ENCODE measurements at places on chromosomes 7 and 10.

- ATAC-seq: no peak
These were observed 694 bp upstream of the FAS start for GRCh38 chr10:88989824-88990383.

GRCh38 chr7:112640685-112641084 lies 149.5 kb downstream of the TMEM168 start:
- no peak for ATAC-seq

GRCh38 chr7:142323706-142324105 lies 65.8 kb upstream of the PRSS58 start:
- peak; percentile 23 for ATAC-seq

DNA sequence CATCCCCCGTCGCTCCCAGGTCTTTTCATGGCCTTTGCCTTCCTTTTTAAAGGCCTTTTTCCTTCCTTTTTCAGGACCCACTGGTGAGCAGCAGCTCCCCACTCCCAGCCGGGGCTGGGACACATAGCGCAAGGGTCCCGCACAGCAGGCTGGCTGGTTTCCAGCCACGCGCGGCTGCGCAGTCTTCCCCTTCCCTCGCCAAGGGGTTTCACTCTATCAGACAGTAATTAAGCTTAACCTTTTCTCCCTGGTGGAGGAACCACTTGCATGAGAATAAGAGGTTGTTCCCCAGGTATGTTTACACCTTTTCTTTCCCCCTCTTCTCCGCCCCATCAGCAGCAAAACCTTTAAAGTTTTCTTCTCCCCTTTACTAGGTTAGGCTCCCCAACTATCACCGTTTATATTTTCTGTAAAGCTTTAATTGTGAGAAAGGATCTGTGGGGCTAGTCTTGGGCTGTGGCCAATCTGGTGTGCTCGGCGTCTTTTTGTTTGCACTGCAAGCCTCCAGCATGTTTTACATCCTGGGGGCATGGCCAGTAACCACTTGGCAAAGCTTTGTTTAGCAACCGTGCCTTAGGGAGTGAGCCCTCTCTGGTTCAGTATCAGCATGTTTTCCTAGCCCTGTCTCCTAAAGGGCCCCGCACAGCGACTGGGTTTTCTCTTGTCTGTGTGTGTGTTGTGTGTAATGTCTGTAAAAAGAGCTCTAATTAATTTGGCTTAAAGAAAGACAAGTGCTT lies 219.6 kb downstream of the PHF14 start:
- ATAC-seq: no peak

- ATAC-seq: no peak
These were observed 29.2 kb upstream of the RTKN2 start for GRCh38 chr10:62297857-62298256.

DNA sequence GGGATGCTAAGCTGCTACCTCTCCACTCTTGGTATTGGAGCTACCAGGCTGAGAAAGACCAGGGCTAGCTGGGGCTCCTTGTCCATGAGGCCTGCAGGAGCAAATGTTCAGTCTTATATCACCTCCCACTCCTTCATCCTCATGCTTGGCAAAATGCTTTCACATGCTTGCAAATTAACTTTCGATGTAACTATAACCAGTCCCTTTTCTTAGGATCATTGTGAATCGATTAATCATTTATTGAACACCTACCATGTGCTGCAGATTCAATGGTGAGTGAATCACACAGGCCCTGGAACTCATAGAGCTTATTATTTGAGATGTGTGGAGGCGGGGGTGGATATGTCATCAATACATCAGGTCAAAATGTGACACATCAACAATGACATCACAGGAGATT lies 138.6 kb downstream of the EMX2 start:
- ATAC-seq: no peak

DNA sequence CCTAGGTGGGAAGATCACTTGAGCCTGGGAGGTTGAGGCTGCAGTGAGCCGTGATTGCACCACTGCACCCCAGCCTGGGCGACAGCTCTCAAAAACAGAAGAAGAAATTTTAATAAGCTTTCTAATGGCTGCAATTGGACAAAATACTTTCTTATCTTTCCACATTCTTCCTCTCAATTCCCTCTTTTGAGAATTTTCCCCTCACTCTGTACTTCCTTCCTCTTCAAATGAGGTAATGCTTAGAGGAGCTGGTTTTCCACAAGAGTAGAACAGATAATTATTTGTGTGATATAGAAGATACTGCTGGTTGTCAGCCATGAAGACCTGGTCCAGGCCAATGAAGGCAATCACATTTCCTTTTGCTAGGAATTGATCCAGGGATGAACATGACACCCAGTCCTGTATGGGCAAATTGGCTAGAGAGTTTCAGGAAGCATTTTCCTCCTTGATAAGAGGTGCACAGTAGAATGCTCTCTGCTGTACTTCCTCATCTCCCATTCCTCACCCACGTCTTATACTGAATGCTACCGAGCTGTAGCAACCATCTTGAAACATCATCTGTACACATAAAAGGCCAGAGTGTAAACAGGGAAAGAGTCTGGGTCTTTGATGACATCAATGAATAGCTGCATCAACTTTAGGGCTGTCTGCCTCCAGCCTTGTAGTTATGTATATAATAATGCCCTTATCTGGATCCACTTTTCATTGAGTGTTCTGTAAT lies 103.9 kb downstream of the CDK6 start:
- no peak for ATAC-seq

DNA sequence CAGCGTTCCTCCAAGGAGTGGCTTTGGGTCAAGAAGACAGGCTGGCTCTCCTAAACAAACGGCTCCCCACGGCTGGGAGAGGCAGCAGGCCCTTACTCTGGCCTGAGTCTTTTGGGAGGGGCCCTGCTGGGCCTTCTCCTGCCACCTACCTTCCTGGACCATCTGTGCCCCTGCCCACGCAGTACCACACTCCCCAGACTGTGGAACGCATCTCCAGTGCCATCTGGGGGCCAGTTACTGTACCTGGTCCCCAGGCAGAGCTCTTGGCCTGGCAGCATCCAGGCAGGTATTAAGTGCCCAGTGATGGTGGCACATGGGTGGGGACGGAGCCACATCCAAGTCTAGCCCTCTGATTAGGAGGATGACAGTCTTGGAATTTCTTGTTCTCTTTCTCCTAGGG lies 14.4 kb downstream of the ALKBH4 start:
- peak; percentile 86 for ATAC-seq

DNA sequence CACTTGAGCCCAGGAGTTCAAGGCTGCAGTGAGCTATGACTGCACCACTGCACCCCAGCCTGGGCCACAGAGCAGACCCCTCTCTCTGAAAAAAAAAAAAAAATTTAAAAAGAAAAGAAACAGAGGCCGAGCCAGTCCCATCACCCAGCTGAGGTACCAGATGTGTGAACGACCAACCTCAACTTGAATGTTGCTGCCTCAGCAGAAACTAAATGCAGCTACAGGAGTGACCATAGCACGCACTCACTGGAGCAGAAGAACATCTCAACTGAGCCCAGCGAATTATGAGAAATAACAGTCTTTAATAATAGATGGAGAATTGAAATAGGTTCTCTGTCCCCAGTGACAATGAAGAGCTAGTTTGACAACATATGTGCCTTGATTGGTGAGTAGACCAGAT lies 53.1 kb upstream of the ST8SIA6 start:
- no peak for ATAC-seq

DNA sequence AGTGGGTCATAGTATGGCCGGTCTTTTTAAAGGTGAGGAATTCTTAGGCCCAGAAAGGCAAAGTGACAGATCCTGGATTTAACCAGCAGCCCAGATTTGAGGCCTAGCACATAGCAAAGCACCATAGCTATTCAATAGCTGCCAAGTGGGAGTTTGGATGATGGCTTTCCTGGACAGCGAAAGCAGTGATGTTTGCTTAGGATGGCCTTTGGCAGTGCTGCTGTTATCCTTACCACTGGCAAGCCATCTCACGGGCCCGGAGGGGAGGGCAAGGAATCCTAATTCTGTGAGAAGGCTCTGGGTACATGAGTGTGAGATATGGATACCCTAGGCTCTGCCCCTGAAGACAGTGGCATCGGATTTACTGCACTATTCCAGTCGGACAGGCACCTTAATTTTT lies 50.4 kb downstream of the TCF7L2 start:
- no peak for ATAC-seq

GRCh38 chr7:74672343-74672915 lies 14.9 kb downstream of the GTF2I start:
- ATAC-seq: no peak

- no peak for ATAC-seq
These were observed 114.7 kb upstream of the FAM171A1 start for GRCh38 chr10:15485684-15486316.

DNA sequence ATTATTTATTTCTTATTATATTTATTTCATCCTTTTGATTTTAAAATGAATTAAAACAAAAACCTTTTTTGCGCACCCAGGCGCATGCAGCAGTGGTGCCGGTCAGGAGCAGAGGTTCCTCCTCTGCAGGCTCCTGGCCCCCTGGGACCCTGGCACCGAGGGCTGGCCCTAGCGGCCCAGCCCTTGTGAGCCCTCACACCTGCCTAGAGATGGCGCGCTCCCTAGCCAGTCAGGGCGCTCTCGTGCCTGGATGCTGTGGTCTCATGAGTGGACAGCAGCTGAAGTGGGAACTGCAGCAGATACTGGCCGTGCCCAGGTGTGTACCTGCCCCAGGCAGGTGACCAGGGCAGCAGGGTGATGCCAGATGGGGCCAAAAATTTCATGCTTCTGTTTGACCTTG lies 13.8 kb downstream of the RET start:
- no peak for ATAC-seq

DNA sequence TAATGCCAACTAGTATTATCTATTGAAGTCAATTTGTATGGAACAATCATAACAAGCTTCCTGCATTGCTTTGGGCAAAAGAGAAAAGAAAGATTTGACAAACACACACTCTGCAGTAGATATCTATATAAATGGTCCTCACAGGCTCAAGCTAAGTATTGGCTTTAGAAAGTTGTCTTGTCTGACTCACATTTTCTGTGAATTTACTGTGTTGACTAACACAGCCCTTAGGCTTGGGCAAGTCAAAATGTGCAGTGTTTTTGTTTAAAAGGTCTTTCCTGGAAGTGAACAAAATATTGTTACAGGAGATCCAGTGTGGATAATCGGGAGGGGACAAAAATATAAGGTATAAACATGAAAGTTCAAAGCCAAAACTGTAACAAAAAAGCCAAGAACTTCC lies 194.4 kb downstream of the RELN start:
- ATAC-seq: no peak

- peak; percentile 48 for ATAC-seq
These were observed 148.6 kb upstream of the FAM3C start for GRCh38 chr7:121544726-121545125.
